ENCODE measurements at places on chromosomes 12 and 14.

GRCh38 chr12:75720812-75721641, 209.6 kb upstream of the KRR1 start:
- peak; percentile 56 for DNase-seq

DNA sequence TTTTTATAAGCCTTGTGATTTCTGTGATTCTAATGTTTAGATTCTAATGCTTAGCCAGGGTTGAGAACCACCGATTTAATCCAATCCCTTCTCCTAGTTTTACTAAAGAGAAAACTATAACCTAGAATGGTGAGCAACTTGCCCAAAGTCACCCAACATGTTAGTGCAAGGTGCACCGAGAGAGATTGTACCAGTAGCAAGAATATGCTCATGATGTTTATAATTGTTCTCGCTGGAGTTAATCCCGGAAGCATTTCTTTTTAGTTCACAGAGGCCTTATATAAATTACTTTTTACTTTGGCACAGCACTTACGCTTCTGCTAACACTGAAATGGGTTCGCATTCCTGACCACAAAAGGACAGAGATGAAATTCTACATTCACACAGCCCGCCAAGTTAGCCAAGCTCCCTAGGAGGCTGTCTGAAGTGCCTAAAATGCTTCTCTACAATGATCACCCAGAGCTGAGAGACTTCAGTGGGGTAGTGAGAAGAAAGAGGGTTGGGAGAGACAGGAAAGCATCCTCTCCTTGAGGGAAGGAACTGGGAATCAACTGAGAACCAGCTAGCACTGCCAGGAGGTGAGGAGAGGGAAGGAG, 579 bp upstream of the BLOC1S1 start:
- DNase-seq: no peak

GRCh38 chr14:51188566-51189185, 51.4 kb upstream of the TMX1 start:
- no peak for DNase-seq

- DNase-seq: peak; percentile 75
Measured at GRCh38 chr12:71746974-71747611, 7.6 kb upstream of the RAB21 start.

- DNase-seq: no peak
Measured at GRCh38 chr12:56836317-56836716, 73.2 kb downstream of the HSD17B6 start.

DNA sequence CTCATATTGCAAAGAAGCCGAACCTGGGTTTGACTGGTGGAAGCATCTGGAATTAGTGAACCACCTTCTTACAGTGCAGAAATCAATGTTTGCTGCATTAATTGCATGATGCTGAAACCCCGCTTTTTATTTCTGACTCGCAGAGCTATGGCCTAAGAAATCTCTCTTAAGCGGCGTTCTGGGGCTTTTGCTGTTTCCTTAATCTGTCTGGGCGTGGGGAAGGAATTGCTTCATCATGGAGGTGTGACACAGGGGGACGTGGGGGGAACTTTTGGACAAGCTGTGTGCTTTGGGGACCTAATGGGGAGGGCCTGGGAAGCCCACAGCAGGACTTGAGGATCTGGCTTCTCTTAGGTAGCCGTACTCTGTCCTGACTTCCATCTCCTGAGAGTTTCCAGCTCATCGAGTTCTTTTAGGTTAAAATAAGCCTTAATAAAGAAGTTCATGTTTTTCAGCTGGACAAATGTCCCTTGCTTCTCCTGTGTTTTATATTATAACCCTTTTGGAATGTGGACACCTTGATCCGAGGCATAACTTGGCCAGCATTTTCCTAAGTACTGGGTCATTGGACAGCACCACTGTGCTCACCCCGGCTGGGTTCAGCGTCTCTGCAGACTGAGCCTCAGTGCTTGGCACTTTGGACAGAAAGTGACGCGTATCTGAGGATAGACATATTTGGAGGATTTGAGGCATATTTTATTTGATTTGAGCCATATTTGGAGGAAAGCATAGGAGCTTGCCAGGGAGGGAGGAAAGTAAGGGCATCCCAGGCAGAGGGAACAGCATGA, 192.1 kb upstream of the MYL2 start:
- no peak for DNase-seq

DNA sequence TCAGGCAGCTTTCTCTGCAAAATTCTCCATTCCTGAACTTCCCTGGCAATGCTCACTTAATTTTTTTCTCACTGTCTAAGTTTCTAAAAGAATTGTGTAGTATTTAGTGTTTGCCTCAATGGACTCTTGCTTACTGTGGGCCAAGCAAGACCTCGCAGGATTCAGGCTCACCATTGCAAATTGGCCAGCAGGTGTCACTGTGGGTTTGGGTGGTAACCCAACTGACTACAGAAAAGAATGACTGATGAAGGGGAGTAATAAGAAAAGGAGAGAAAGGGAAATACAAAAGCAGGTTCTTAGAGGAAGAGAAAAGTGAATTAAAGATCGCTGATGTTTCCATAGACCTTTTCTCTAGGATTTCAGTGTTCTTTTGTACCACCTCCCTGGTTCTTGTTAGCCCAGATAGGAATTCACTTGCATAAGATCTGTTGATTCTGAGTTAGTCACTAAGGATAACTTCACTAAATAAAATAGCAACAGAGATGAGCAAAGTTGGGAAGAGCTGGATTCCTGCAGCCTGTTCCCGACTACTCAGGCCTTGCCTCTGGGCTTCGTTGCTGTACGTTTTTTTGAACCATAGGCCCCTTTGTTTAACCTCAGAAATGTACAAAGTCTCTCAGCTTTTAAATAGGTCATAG, 386.5 kb upstream of the DDHD1 start:
- peak; percentile 74 for DNase-seq

DNA sequence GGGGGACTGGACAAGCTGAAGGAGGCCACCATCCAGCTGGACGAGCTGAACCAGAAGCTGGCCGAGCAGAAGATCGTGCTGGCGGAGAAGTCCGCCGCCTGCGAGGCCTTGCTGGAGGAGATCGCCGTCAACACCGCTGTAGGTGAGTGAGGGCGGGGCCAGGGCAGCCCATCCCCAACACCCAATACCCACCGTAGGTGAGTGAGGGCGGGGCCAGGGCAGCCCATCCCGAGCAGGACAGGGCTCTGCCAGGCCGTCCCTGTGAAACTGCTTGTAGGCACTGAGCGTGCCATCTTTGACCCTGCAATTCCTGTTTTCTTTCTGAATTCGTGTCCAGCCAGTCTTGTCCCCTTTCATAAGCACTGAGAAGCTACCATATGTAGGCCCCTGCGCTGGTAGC, 74.0 kb downstream of the CCDC92 start:
- DNase-seq: no peak

All from NCI-H1105 treated with DMSO at 0.1 percent for 48 hours (cell line).